ENCODE measurements at places on chromosomes 4 and X. TPM values are rescaled to one million over a fixed set of nuclear protein-coding genes. Genes with fewer than 3 reads are reported as not detected.

GRCh38 chr4:23741681-23742191 lies 148.1 kb downstream of the PPARGC1A start:
- no peak for DNase-seq

DNA sequence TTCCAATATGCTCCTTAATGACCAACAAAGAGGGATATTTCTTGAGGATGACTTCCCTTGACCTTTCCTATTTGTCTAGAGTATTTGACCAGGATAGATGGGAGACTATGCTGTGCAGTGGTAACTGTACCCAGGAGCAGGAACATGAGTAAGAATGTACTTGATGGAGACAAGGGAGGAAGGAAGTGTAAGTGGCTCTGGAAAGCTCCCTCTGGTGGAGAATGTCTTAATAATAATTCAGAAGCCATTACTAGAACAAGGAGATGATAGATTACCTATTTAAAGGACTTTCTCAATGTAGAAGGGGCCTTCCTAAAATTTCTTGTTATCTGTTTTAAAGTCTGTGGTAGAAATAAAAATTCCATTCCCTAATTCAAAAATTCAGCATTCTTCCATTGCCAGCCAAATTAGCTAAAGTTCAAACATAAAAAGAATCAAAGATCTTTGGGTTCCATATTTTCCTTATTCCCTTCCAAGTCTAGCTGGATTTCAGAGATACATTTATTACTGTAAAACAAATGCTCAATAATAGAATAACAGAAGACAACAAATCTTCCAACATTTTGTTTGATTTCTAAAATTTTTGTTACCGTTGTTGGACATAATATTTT lies 83.8 kb downstream of the GRID2 start:
- DNase-seq, result peak; percentile 2

GRCh38 chr4:108313546-108314339 lies 145.0 kb upstream of the LEF1 start:
- no peak for DNase-seq

Gene GPR34
- total RNA-seq, result 8.4 TPM

Gene AREG
- not detected for total RNA-seq

Data from cerebellum (tissue), 4 donors.